B cell (primary cell): ENCODE measurements at places on chromosomes 3 and 15. TPM values are rescaled to one million over a fixed set of nuclear protein-coding genes. Genes with fewer than 3 reads are reported as not detected.
A peak's percentile ranks its signal among the peaks of the same experiment; 100 is the strongest.

The CLDND1 gene
- 132 and 134 TPM in 2 replicates for total RNA-seq

DNA sequence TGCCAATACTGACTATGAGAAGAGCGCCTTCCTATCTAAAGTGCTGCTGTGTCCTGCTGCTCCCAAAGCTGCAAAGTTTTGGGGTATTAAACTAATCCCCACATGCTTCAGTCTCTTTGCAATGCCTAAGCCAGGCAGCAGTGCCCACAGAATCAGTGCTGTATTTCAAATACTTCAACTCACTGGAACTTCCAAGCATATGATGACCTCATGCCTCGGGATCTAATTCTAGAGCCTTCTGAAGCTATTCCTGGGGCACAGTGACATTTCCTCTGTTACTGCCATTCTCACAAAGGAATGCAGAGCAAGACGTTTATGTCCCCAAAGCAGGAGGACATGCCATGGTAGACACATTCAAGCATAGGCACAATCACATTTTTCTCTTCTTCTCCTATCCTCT is 78.5 kb downstream of the CD200 start:
- H3K27me3 ChIP-seq = no peaks in the 10 kb centered on the region
- no peak overlapping the region for H3K4me3 ChIP-seq
- H3K36me3 ChIP-seq = no peaks in the 10 kb centered on the region
- peaks cover 25% of the 10 kb centered on the region for H3K4me1 ChIP-seq

GRCh38 chr3:121601212-121601812 is 8.1 kb downstream of the FBXO40 start:
- no peaks in the 10 kb centered on the region for H3K4me1 ChIP-seq
- no peaks in the 10 kb centered on the region for H3K36me3 ChIP-seq
- H3K27ac ChIP-seq = no peak overlapping the region
- peaks cover 4% of the 10 kb centered on the region for H3K27me3 ChIP-seq

DNA sequence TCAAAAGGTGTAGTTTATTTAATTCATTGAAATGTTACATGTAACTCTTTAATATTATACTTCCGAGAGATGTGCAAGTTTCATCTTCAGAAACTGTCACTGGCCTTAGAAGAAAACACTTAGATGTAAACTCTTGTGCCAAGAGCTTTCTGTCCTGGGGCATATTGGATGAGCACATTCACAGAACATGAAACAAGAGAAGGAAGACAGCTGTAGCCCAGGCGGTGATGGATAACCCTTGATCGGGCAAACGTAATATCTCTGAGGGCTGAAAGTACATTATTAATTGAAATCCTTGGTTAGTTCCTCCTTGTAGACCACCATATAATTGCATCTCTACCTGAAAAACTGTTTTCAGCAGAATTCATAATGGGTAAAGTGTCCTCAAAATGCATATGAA is 67.4 kb downstream of the MECOM start:
- no peaks in the 10 kb centered on the region for H3K4me1 ChIP-seq
- H3K27me3 ChIP-seq = no peaks in the 10 kb centered on the region
- no peaks in the 10 kb centered on the region for H3K36me3 ChIP-seq
- no peak overlapping the region for H3K4me3 ChIP-seq
- H3K27ac ChIP-seq = no peak overlapping the region

- no peaks in the 10 kb centered on the region for H3K27me3 ChIP-seq
- no peak overlapping the region for H3K4me3 ChIP-seq
- H3K36me3 ChIP-seq = no peaks in the 10 kb centered on the region
Measured at GRCh38 chr3:38603731-38604131, 45.8 kb downstream of the SCN5A start.

- H3K4me3 ChIP-seq = no peak overlapping the region
- H3K27me3 ChIP-seq = no peaks in the 10 kb centered on the region
- H3K4me1 ChIP-seq = no peaks in the 10 kb centered on the region
- H3K27ac ChIP-seq = no peak overlapping the region
- no peaks in the 10 kb centered on the region for H3K36me3 ChIP-seq
Measured at GRCh38 chr3:140274429-140274828, 339.4 kb downstream of the CLSTN2 start.

The BAHD1 gene
- total RNA-seq = 34.7 and 34.8 TPM in 2 replicates

DNA sequence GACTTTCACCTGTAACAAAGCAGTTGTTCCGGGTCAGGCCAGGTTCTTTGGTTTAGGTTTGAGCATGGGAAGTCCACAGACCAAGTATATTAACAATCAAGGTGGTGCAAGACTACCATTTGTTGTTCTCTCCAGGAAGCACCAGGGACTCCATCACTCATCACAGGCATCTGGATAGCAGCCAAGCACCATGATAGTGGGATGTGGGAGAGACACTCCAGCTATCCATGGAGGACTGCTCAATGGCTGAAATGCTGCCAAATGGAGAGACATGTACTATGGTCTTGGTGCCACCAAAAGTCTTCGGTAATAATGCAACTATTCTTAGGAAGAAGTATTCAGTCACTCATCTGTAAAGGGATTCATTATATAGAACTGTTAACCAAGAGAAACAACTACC is 143.0 kb downstream of the TNIK start:
- H3K4me3 ChIP-seq = no peak overlapping the region
- no peak for DNase-seq
- no peak overlapping the region for H3K27ac ChIP-seq
- no peaks in the 10 kb centered on the region for H3K4me1 ChIP-seq
- H3K36me3 ChIP-seq = no peaks in the 10 kb centered on the region
- no peaks in the 10 kb centered on the region for H3K27me3 ChIP-seq

- H3K4me1 ChIP-seq = peaks cover 19% of the 10 kb centered on the region
- DNase-seq = peak; percentile 13
- H3K4me3 ChIP-seq = no peak overlapping the region
- no peaks in the 10 kb centered on the region for H3K27me3 ChIP-seq
- H3K36me3 ChIP-seq = no peaks in the 10 kb centered on the region
- H3K27ac ChIP-seq = no peak overlapping the region
Measured at GRCh38 chr3:108293858-108294257, 2.5 kb upstream of the HHLA2 start.

GRCh38 chr3:66261355-66261754 is 40.6 kb downstream of the SLC25A26 start:
- H3K27ac ChIP-seq = no peak overlapping the region
- H3K27me3 ChIP-seq = no peaks in the 10 kb centered on the region
- H3K4me1 ChIP-seq = no peaks in the 10 kb centered on the region
- no peak overlapping the region for H3K4me3 ChIP-seq
- H3K36me3 ChIP-seq = no peaks in the 10 kb centered on the region

DNA sequence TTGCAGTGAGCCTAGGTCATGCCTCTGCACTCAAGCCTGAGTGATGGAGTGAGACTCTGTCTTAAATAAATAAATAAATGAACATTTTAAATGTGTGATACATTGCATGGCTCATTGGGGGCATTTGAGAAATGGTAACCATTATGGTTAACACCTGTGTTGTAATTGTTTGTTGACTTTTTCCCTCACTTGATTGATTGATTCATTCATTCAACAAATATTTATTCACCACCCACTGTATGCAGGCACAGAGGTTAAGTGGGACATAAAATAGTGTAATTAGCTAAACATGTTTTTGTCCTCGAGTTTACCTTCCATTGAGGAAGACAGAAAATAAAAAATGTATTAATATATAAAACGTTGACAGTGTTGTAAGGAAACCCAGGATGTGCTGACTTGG is 127.1 kb upstream of the ANKRD28 start:
- H3K36me3 ChIP-seq = no peaks in the 10 kb centered on the region
- H3K4me3 ChIP-seq = no peak overlapping the region

The ZNF80 gene
- total RNA-seq = 0.27 and 0.42 TPM in 2 replicates

GRCh38 chr15:88049506-88049905 is 207.0 kb downstream of the NTRK3 start:
- DNase-seq = no peak
- no peaks in the 10 kb centered on the region for H3K27me3 ChIP-seq
- no peak overlapping the region for H3K27ac ChIP-seq
- no peaks in the 10 kb centered on the region for H3K4me1 ChIP-seq
- no peak overlapping the region for H3K4me3 ChIP-seq
- no peaks in the 10 kb centered on the region for H3K36me3 ChIP-seq
